CD4-positive, alpha-beta memory T cell (primary cell): ENCODE measurements at places on chromosomes 5 and 9.

DNA sequence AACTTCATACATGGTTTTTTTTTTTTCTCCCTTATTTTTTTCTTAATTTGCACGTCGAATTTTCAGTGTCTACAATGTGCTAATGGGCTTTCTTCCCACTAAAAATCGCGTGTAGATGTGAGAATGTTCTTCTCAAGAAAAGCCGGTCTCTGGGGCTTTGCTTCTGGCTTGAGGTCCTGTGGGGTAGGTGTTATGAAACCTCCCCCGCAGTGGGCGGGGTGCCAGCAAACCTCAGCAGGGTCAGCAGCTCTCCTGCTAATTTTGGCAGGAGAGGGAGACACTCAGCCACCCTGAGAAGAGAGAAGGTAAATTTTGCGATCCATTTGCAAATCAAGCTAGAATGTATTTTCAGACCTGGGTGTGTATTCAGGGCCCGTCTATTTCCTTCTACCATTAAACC, 59.9 kb downstream of the NPR3 start:
- no peak for DNase-seq

GRCh38 chr9:4742246-4742645, 1.2 kb upstream of the AK3 start:
- DNase-seq = no peak

- DNase-seq = no peak
These were observed 552.4 kb upstream of the MEF2C start for GRCh38 chr5:89435347-89435746.

DNA sequence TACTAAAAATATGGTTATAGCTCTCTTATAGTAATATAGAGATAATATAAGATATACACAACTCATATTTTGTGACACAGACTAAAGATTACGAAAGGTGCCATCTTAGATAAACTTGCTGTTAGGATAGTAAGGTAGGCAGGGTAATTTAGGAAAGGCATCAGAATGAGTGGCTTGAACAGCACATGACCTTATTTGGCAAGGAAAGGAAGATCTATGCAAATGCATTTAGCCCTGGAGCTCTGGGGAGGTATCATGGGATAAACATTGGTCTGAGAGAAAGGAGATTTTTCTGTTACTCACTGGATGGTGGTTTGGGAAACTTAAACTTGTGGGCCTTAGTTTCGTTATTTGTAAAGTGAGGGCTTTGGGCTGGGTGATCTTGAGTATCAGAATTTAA, 65.8 kb downstream of the KCTD16 start:
- DNase-seq = no peak

DNA sequence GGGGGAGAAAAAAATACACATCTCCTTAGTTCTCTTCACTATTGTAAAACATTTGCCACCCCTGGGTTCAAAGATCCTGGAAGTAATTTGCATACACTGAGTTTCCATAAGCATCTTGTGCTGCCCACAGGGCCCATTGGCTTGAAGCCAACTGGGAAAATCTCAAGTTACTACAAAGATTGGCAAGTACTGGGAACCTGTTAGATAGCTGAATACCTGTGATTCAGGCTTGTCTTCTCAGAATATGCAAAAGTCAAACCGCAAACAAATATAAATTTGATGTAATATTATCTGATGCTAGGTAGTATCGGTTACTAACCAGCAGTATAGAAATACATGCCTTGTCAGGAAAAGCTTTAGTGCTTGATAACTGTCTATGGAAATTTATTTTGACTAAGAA, 156.9 kb upstream of the FST start:
- DNase-seq = no peak

DNA sequence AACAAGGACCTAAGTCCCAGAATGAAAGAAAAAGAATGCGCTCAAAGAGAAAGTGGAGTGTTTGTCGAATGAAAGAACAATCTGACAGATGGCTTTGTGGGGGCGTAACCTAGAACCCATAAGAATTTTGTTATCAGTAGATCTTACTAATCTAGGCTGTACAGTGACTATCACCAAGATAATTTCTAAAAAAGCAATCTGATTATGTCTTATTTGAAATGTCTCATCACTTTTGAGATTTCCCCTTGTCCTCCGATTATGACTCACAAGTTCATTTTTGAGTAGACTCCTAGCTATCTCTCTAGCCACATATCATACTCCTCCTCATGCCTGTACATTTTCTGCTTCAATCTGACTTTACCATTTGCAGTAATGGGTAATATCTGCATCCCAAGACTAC, 135.6 kb upstream of the SMARCA2 start:
- no peak for DNase-seq

- DNase-seq = no peak
These were observed 225.5 kb upstream of the ELAVL2 start for GRCh38 chr9:24051587-24051986.

DNA sequence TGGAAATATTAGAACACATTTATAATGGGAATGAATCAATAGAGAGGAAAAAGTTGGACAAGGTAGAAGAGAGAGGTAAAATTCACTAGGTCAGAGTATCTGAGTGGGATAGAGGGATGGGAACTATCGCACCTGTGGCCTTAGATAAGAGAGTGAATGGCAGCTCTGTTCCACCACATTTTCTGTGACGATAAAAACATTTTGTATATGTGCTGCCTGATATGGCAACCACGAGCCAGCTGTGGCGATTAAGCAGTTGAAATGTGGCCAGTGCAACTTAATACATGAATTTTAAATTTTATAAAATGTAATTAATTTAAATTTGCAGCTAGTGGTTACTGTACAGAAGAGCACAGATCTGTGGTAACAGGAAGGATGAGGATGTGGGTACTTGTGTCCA, 46.7 kb downstream of the ZNF354A start:
- DNase-seq = no peak

DNA sequence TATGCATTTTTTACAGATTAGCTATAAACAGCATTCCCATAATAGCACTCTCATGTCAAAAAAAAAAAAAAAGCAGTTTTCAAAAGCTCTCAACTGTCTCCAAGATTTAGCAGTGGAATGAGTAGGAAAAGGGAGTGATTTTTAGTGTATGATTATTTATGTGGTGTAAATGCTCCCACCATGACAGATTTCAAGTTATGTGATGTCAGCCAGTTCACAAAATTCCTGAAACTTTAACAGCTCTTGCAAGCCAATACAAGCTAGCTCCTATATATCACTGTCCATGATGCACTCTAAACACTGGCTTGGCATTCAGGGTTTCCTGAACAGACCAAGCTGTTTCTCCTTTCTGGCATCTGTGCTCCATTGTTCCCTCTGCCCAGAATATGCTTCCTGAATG, 7.9 kb upstream of the ANKDD1B start:
- DNase-seq = no peak

DNA sequence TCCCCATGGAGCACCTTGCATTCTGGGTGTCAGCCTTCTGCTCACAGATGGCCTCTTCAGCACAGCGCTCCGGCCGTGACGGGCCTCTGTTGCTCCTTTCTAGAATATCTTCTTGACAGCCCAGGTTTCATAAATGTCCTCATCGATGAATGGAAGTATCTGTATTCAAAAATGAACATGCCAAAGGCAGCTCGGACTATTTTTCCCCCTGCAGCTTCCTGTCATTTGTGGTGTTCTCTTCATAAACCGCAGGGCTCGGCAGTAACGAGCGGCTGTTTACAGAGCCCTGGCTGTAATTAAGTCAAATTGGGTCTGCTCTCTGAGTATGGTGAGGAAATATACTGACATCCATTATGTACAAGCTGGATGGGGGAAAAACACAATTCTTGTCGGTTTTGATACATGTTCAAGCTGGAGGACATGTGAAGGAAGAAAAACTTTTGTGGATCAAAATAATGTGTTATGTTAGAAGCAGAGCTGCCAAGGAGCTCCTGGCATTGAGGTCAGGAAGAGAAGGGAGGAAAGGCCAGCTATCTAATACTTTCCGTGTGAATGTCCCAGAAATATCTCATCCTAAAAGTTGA, 154.1 kb upstream of the CD180 start:
- peak; percentile 38 for DNase-seq
